Esophagus squamous epithelium (tissue), 5 donors: ENCODE measurements at places on chromosomes 2 and 18. TPM values are rescaled to one million over a fixed set of nuclear protein-coding genes. Genes with fewer than 3 reads are reported as not detected.

The SLC9A2 gene
- not detected for total RNA-seq

The TMEM247 gene
- not detected for total RNA-seq

The TACR1 gene
- 1.8 TPM for total RNA-seq

The MYOM1 gene
- total RNA-seq = 2.5 TPM

The SMYD1 gene
- total RNA-seq = not detected

The DLGAP1 gene
- 0.09 TPM for total RNA-seq

DNA sequence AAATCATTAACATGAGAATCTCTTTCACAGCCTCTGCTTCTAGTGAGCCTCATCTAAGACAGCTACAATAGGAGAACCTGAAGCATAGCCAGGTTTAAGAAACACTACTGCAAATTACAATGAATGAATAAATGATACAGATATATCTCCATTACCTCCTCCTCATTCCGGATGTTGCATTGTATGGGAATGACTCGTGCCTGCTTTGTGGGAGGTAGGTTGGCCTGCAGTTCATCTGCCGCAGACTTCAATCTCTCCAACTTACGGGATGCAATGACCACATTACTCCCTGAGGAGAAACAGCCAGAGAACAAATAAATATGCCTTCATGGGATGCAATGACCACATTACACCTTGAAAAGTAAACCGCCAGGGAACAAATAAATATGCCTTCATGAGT, 15.4 kb downstream of the PECR start:
- no peaks in the 10 kb centered on the region for H3K4me1 ChIP-seq
- H3K4me3 ChIP-seq = no peak overlapping the region
- H3K36me3 ChIP-seq = no peaks in the 10 kb centered on the region
- H3K27me3 ChIP-seq = no peaks in the 10 kb centered on the region

- no peak for DNase-seq
- no peaks in the 10 kb centered on the region for H3K36me3 ChIP-seq
- no peak overlapping the region for H3K4me3 ChIP-seq
- no peak overlapping the region for H3K27ac ChIP-seq
- H3K4me1 ChIP-seq = no peaks in the 10 kb centered on the region
These were observed 957.0 kb downstream of the CPS1 start for GRCh38 chr2:211513446-211513845.

DNA sequence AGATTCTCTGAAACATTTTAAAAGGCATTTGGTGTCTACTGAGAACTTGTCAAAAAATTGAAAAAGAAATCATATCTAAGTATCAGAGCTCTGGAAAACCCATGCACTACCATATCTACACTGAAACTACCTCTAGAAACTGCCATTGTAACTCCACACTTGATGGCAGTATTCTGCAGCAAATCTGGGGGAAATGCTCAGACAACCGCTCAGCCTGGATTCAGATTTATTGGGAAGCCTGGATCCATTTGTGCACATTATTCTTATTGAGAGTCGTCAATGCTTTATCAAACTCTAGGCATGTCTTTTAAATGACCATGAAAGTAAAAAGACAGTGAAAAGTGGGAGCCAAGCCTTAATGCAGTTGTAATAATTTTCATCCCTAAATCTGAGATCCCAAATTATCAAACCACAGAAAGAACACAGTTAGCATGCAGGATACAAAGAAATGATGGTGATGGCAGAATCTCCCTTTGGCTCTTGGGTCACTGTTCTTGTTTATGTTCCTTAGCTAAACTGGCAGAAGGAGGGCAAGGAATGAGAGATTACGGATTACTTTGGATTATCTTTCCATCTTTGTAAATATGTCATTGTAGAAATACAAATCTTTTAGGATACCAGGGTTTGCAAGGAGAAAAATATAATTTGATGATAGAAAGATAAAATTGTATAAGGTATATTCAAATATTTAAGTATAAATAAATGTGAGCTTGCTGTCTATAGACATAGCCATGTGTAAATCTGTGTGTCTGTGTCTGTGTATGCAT, 512.1 kb upstream of the SYT4 start:
- H3K4me1 ChIP-seq = no peaks in the 10 kb centered on the region
- no peak overlapping the region for H3K4me3 ChIP-seq
- H3K36me3 ChIP-seq = no peaks in the 10 kb centered on the region
- H3K27me3 ChIP-seq = no peaks in the 10 kb centered on the region

DNA sequence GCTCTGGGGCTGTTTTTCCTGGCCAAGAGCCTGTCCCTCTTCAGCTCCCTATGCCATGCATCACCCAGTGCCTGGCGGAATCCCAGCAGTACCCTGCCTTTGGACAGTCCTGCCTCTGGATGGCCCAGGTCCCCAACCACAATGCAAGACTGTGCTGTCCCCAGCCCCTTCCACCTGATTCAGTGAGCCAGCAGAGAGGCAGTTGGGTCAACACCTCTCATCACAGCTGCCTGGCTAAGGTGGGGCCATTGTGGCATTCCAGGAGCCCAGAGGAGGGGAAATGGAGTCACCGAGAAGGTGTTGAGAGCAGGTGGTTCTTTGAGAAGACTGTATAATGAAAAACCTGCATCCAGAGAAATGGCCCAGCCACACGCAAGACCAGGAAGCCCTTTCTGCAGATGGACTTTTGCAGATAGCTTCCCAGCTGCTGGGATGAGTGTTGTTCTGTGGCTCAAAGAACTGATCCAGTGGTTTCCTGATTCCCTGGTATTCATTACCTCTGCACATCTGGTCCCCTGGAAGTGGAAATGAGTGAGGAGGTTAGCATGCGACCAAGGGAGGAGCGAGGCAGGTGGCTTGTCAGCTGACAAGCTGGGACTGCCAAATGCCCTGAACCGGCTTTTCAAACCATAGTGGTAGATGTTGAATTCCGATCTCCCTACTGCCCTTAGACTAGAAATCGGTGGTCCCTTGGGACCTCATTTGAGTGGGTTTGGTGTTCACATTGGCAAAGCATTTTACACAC, 1.7 kb upstream of the ASPRV1 start:
- DNase-seq = no peak
- H3K4me1 ChIP-seq = no peaks in the 10 kb centered on the region
- no peak overlapping the region for H3K4me3 ChIP-seq
- no peak overlapping the region for H3K27ac ChIP-seq
- H3K36me3 ChIP-seq = no peaks in the 10 kb centered on the region

DNA sequence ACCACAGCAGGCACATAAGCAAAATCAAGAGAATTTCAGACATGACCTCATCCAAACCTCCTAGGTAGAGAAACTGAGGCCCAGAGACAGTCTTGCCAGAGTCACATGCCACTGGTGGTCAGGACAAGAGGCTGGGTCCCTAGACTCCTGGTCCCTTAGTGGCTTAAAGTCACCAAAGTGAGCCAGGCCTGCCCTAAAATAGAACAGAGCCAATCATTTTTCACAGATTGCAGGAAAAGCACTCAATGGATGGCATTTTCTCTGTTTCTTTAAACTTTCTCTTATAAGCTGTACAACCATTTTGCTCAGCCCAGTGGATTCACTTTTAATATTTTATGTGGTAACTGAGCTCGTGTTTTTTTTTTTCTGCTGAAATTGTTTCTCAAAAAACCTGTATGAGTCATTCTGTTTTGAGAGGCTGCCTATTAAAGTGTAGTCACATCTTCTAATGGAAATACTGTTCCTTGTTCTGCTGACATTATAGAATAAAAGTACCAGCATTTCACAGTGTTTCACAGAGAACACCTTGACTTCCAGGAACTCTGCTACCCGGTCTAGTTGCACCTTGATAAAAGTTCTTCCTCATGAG, 29.6 kb downstream of the STEAP3 start:
- DNase-seq = no peak
- peak overlapping the region; percentile 67 for H3K27ac ChIP-seq
- no peaks in the 10 kb centered on the region for H3K27me3 ChIP-seq
- H3K4me3 ChIP-seq = no peak overlapping the region
- H3K36me3 ChIP-seq = no peaks in the 10 kb centered on the region

- no peak for DNase-seq
- no peaks in the 10 kb centered on the region for H3K27me3 ChIP-seq
- H3K4me1 ChIP-seq = peaks cover 3% of the 10 kb centered on the region
- H3K4me3 ChIP-seq = peak within 1 kb of the TSS; percentile 79
These were observed at the start of gene LIMS2 for GRCh38 chr2:127675331-127676261. TSS of gene LIMS2 (minus strand) at chr2:127675530. CDS start at chr2:127675024, 506 bp downstream.

GRCh38 chr2:288758-289361, 969 bp upstream of the ALKAL2 start:
- no peak overlapping the region for H3K27ac ChIP-seq
- no peaks in the 10 kb centered on the region for H3K27me3 ChIP-seq
- no peaks in the 10 kb centered on the region for H3K36me3 ChIP-seq
- H3K4me1 ChIP-seq = peaks cover 36% of the 10 kb centered on the region
- DNase-seq = no peak

DNA sequence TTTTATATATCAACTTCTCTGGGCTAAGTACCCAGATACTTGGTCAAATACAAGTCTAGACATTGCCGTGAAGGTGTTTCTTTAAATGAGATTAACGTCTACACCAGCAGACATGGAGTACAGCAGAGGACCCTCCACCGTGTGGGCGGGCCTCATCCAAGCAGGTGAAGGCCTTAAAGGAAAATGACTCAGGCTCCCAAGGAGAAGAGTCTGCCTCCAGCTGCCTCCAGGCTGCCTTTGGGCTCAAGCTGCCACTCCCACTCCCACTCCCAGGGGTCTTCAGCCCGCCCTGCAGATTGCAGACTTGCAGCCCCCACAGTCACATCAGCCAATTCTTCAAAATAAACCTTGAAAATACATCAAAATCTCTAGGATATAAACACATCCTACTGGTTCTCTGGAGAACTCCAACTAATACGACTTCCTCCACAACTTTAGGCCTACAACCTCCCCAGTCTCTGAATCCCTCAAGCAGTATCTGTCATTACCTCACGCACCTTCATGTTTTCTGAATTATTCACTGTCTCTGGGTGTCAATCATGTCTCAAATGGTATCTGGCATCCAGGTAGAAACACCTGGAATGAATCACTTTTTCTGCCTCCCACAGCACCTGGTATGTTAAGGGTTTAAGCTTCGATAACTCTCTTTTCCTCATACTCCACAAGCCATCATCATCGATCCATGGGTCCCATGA, 6.9 kb downstream of the ITGB1BP1 start:
- peaks cover 22% of the 10 kb centered on the region for H3K4me1 ChIP-seq
- no peaks in the 10 kb centered on the region for H3K27me3 ChIP-seq
- no peak overlapping the region for H3K27ac ChIP-seq
- peaks cover 4% of the 10 kb centered on the region for H3K36me3 ChIP-seq
- DNase-seq = no peak

GRCh38 chr2:238728330-238729260, 119.3 kb upstream of the TWIST2 start:
- peak overlapping the region; percentile 92 for H3K27ac ChIP-seq
- peak overlapping the region; percentile 0 for H3K4me3 ChIP-seq
- no peaks in the 10 kb centered on the region for H3K27me3 ChIP-seq
- no peak for DNase-seq

DNA sequence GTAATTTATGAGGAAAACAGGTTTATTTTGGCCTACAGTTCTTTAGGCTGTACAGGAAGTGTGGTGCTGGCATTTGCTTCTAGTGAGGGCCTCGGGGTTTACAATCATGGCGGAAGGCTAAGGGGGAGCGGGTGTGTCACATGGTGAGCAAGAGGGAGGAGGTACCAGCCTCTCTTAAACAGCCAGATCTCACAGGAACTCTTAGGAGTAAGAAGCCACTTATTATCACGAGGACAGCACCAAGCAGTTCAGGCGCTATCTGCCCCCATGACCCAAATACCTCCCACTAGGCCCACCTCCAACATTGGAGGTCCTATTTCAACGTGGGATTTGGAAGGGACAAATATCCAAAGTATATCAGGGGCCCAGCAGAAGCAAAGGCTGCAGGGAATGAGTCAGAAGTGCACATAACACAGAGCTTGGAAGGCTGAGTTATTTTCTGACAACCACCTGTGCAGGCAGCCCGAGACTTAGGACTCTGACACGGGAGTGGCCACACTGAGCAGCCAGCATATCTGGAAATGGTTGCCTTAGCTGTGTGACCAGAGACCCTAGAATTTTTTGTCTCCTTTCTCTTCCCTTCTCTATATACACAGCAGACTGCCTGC, 170.9 kb downstream of the PRPF40A start:
- H3K27me3 ChIP-seq = no peaks in the 10 kb centered on the region
- no peak overlapping the region for H3K4me3 ChIP-seq
- H3K27ac ChIP-seq = no peak overlapping the region
- H3K36me3 ChIP-seq = no peaks in the 10 kb centered on the region

DNA sequence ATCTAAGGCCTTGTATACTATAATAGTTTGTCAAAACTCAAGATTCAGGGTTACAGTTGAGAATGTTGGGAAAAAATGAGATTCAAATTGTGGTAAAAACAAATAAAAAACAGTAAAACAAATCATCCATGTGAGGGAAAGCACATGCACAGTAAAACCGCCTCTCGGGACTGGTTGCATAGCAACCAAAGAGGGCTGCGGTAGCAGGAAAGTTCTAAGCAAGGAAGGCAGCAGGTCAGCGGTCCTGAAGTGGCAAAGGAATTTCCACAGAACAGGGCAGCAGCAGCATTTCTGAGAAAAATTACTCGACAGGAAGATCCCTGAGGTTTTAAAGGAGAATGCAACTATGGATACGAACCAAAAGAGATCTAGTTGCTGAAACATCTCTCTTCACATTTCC, 93.7 kb downstream of the DYNAP start:
- no peaks in the 10 kb centered on the region for H3K27me3 ChIP-seq
- H3K4me3 ChIP-seq = no peak overlapping the region
- no peak overlapping the region for H3K27ac ChIP-seq
